NCI-H748 treated with DMSO at 0.1 percent for 48 hours (cell line): ENCODE measurements at places on chromosomes 13 and 19.

DNA sequence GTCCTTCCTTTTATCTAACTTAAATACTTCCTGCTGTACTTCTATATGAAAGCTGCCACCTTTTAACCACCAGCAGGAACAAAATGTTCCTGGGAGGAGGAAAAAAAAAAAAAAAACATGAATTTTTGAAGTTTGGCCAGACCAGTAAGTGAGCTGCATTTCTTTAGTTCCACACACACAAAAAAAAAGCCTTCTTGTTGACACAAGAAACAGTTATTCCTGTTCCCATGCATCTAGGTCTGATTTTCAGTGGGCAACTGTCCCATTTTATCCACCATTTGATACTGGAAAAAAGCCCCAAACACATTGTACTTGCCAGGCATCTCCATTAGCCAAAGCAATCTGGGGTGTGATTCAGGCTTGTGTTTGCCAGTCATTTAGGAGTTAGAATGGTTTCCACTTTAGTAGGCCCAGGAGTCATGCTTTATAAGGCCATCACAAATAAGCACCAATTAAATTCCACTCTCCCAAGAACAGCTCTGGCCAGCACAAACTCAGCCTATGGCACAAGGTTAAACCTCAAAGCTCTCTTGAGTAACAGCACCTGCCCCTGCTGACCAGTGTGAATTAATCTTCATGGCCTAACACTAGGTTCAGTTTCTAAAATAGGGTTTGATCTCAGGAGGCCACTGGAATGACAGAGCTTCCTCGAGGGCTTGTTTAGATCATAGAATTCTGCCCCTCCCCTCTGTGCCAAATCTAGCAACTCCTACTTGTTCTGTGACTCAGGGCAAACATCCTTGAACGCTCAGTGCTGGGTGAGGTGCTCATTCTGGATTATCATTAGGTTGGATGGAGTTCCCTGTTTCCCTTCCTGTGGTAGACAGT is 67.1 kb downstream of the NUFIP1 start:
- no peak for DNase-seq

GRCh38 chr13:33543089-33543459 is 257.5 kb upstream of the STARD13 start:
- no peak for DNase-seq

DNA sequence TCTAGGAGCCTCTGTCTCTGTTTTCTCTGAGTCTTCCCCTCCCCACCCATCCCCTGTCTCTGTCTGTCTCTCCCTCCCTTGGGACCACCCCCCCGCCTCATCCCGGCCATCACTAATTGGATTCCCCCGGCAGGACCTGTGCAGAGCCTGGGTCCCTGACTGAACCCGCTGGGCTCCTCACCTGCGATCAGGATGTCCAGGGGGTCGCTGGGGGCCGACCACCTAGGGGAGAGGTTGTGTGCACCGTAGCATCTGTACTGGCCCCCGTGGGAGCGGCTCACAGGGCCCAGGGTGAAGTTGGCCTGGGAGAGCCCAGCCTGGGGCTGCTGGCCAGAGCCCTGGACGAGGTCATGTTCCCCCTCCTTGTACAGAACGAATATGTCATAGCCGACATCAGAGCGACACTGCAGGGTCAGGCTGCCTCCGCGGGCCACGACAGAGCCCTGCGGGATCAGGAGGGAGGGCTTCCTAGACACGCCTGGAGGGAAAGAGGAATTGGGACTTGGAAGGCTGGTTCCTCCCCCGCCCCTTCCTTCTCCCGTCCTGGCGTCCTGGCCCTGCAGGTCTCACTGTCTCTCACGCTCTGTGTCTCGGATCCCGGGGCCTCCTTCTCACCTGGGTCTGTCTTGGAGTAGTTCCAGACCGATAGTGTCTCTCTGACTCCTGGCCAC is 1.8 kb downstream of the LILRB5 start:
- DNase-seq, result no peak

- no peak for DNase-seq
These were observed 422.1 kb downstream of the COG6 start for GRCh38 chr13:40077396-40078027.

DNA sequence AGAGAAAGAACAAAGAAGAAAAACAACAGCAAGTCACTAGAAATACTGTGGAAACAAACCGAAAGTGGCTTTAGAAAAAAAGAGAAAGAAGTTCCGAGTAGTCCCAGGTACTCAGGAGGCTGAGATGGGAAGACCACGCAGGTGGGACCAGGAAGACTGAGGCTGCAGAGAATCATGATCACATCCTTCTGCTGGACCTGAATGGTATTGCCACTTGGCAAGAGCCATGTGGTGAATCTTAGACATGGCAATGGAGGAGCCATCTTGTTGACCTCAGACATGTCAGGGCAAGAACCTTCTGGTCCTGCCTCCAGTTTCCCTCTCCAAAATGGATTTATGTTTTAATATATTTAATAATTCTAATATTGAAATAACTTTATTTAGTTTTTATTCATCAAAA is 37.4 kb upstream of the ZNF724 start:
- no peak for DNase-seq

GRCh38 chr13:50891206-50891605 is 18.4 kb upstream of the RNASEH2B start:
- DNase-seq, result no peak

- no peak for DNase-seq
These were observed 3.0 kb downstream of the ZC3H4 start for GRCh38 chr19:47110521-47111005.

- no peak for DNase-seq
These were observed 670 bp upstream of the CHAF1A start for GRCh38 chr19:4401769-4402170.

GRCh38 chr19:14383661-14384555 is 2.7 kb downstream of the ADGRE5 start:
- DNase-seq, result no peak

- DNase-seq, result no peak
These were observed 45.6 kb downstream of the SERPINE3 start for GRCh38 chr13:51385114-51385513.

GRCh38 chr19:19443902-19444680 is 38.6 kb downstream of the GATAD2A start:
- DNase-seq, result no peak

GRCh38 chr19:941292-942132 is 15.7 kb downstream of the ARID3A start:
- no peak for DNase-seq
